ENCODE measurements at places on chromosomes 7 and 10.

DNA sequence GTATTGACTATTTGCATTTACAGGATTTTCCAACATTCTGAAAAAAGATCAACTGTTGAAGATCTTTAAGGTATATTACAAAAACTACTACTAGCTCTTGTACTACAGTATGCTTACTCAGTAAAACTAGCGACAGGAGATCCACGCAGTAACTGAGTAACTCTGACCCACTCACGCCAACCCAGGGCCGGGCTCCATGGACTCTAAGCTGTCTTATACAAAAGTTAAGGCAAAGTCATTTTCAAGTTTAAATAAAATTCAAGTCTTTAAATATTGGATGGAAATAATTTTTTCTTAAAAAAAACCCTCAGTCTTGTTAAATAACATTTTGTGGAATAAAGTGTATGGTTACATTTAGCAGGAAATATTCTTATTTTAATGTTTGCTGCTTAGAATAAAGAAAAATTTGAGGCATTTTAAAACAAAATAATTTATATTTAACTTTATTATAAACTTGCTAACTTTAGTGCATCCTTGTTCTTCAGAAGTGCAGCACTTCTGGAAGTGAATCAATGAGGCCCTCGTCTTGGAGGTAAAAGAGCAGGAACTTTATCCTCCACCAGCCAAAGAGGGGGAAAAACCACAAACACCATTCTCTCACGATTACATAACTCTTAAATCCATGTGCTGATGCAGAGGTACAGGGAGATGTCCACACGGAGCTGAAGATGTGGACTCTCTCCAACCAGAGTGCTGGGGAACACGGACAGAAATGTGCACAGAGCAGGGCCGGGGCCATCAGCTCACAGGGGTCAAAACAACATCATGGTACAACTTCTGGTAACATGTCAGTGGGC, 119.9 kb downstream of the LARP4B start:
- H3K27ac ChIP-seq: no peak overlapping the region
- peaks cover 67% of the 10 kb centered on the region for H3K36me3 ChIP-seq
- H3K4me1 ChIP-seq: peaks cover 3% of the 10 kb centered on the region
- no peaks in the 10 kb centered on the region for H3K27me3 ChIP-seq
- DNase-seq: no peak

- DNase-seq: no peak
- no peak overlapping the region for H3K27ac ChIP-seq
- no peak overlapping the region for H3K4me3 ChIP-seq
- H3K4me1 ChIP-seq: no peaks in the 10 kb centered on the region
- no peaks in the 10 kb centered on the region for H3K27me3 ChIP-seq
Observed at GRCh38 chr7:573933-574381, 54.3 kb upstream of the PDGFA start.

DNA sequence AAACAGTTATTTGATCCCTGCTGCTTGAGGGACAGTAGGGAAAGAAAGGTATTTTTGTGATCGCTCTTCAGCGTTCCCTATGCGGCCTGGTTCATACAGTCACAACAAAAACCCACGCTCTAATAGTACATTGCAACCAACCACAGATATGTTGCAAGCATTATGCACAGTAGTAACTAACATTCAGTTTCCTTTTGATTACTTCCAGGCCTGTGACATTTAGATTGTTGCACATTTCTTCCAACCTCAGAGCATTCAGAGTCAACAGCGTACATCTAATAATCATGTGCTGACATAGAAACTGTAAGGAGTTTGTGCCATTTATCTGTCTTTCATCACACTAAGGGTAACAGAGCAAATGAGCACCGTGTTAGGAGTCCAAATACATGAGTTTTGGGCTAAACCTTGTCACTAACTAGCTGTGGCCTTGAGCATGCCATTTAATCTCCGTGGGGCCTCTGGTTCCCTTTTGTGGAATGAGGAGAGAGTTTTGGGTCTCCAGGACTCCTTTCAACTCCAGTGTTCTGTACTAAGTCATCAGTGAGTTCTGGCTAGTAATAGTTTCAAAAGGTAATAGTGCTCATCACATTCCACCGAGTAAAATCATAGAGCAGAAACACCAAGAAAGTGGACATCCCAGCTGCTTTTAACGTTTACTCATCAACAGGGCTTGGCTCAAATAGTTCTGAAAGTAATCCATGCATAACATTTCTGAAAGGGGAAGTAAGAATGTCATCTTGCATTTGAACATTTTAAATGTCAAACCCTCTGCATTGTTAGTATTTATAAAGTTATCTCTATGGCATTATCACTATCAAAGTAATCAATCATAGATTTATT, 99.0 kb upstream of the FZD1 start:
- H3K27ac ChIP-seq: peak overlapping the region; percentile 46
- H3K4me1 ChIP-seq: no peaks in the 10 kb centered on the region
- H3K27me3 ChIP-seq: no peaks in the 10 kb centered on the region
- DNase-seq: no peak
- H3K4me3 ChIP-seq: no peak overlapping the region
- H3K36me3 ChIP-seq: no peaks in the 10 kb centered on the region

GRCh38 chr7:70590126-70590854, 541.7 kb upstream of the GALNT17 start:
- H3K36me3 ChIP-seq: no peaks in the 10 kb centered on the region
- peaks cover 2% of the 10 kb centered on the region for H3K27me3 ChIP-seq
- no peak for DNase-seq

DNA sequence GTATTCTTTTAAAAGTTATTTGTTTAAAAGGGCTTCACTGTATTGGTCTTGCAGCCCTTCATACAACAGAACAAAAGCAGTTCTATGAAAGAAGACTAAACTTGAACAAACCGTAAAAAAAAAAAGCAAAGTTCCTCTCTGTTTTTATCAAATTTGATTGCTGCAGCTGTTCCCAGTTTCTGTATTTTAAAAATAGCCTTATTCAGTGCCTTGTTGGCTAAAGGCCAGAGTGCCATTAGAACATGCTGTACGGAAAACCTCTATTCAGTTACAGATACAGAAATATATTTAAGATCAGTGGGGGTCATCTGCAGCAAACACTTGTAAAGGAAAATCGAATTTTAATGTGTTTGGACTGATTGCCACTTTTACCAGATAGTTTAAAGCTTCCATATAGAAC, 207.8 kb upstream of the ETV1 start:
- H3K4me3 ChIP-seq: no peak overlapping the region
- no peaks in the 10 kb centered on the region for H3K4me1 ChIP-seq
- H3K27ac ChIP-seq: no peak overlapping the region
- H3K27me3 ChIP-seq: no peaks in the 10 kb centered on the region
